CD8-positive, alpha-beta T cell (primary cell): ENCODE measurements at places on chromosomes 6 and 20.

- DNase-seq, result no peak
Observed at GRCh38 chr6:132466952-132467351, 46.0 kb downstream of the STX7 start.

DNA sequence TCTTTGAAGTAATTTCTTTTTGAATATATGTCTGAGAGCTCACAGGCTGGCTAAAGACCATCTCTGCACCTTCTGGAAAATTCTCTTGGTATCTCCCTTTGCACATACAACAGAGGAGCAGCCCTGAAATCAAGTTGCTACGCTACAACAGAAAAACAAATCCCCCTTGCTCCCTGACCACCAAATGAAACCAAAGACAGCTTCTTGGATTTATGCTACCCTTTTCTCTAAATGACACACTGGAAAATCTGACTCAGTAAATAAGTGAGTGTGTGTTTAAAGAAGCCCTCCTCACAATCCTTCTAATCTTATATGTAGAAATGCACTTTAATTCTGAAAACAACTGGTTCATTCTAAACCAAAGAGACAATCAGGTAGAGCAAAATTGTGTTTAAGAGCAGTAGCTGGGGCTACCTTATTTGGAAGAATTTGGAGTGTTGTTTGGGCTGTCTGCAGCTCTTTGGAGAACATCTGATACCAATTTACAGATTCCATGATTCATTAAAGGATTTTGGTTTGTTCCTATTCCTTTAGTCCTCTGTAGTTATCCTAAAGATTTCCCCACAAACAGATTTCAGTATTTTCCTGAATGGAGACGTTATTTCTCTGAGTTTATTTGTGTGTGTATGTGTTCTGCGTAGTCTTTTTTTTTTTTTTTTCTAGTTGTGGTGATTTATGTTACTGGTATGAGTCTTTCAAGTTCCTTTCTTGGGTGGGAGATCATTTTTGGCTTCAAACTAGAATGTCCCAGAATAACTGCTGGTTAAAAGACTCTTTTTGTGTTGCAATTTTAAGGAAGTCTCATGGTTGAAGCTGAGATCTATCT is 36.4 kb upstream of the UTRN start:
- DNase-seq, result no peak

GRCh38 chr6:105882121-105882803 is 203.9 kb upstream of the PRDM1 start:
- DNase-seq, result no peak

DNA sequence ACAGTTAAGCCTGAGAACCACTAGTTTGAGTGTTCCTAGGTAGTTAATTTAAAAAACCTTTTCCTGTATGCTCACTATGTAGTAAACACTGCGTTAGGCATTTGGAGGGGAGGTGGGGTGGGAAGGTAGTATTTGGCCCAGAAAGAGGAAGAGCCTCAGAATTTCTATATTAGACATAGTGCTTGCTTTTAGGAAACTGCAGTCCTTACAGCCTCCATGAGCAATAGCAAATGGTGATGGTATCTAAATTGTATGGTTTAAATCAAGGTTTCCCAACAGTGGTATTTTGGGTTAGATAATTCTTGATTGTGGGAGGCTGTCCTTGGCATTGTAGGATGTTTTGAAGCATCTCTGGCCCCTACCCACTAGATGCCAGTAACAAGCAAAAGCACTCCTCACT is 61.5 kb upstream of the RIPOR2 start:
- DNase-seq, result no peak

DNA sequence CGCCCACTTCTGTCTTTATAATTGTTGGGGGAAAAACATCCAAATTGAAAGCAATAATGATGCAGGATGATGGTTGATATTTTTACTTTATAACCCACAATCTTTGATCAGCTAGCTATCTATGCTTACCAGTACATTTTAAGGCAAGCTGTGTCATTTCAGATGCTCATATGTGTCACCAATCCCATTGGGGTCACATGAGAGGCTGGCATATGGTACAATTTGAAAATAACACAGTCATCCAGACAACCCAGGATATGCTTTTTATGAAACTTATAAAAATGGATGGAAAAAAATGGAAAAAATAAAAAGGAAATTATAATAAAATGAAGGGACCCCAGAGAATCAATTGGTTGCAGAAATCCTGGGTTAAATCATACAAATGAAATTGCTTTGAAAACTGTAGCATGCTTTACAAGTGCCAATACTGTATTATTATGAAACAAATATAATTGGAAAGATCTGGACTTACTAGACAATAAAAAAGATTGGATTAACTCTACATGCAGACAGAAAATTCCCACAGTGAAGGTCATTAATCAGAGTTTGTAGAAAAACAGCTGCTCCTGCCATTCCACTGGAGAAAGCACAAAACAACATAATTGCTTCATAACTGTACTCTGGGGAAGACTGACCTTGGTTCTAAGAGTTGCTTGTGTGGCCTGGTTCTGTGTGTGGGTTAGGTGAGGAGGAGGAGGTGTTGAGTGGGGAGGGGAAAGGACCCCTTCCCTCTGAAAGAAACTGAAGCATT is 13.3 kb upstream of the PRIM2 start:
- DNase-seq, result no peak

DNA sequence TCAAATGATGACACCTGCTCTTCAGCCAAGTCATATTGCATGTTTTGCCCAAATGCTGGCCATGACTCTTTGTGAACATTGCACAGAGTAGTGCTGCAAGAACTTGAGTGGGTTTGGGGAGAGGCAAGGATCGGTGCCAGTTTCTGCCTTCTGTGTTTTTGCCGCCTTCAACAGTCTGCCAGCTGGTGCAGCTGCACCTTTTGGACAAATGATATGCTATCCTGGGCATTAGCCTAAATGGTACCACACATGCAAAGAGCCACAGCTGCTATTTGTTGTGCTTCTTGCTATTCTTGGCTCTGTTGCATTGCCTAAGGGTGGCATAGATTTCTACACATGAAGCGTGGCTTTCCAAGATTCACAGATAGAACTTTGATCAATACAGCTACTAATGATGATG is 189.0 kb upstream of the CCN2 start:
- no peak for DNase-seq

- DNase-seq, result no peak
Observed at GRCh38 chr20:60056407-60057122, 98.3 kb downstream of the CDH26 start.

DNA sequence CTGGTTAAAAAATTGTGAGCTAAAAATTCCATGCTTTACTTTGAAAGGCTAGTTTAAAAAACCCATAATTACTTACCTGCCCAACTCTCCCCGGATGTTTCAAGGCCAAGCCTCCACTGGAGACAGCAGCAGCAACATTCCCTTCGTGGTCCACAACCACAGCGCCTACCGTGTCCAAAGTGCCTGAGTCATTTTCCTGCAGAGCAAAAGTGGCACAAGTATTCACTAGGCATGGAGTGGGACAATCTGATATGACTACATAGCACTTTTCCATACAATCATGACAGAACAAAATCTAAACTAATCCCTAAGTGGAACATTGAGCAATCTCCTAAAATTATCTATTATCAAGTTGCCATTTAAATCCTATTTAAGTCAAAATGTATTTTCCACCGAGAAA is 104.8 kb downstream of the TASP1 start:
- no peak for DNase-seq

DNA sequence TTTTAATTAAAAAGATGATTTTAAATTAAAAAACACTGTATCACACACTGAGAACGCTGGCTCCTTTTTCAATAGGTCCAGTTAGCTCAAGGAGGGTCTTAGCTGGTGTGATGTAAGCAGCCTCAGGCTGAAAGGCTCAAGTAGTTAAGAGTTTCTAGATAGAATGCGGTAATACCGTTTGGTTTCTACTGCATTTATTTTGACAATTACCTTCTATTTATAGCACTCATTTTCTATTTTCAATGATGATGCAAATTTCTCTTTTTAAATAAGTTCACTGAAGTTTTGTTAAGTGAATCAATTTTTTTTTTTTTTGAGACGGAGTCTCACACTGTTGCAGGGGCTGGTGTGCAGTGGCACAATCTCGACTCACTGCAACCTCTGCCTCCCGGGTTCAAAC is 87.1 kb downstream of the PREX1 start:
- no peak for DNase-seq

DNA sequence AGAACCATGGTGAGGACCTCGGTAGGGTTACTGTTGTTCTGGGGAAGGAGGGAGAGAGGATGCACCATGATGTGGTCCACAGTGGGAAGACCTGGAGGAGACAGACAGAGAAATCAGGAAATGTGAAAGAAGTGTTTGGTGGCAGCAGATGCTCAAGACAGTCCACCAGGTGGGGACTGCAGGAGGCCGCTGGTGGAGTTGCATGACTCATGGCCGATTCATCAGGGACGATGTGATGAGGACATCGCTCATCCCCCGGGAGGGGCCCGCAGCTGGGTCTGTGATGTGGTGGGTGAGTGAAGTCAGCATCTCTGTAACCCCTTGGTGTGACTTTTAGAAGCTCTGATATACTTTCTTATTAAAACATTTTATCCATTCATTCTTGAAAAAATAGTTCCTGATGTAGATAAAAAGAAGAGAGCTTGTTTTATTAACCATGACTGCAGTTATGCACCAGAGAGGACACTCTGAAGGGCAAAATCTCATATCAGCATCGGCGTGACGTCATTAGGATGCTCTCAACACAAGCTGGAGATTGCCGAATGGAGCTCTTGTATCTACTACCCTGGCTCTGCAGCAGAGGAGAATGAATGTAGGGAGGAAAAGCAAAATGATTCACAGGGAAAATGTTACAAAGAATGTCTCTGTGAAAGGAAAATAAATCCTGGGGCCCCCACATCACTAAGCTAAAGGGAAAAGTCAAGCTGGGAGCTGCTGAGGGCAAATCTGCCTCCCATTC is 71.2 kb downstream of the RAMACL start:
- DNase-seq, result peak; percentile 48

GRCh38 chr6:12269110-12269509 is 21.1 kb upstream of the EDN1 start:
- no peak for DNase-seq

GRCh38 chr20:34143951-34144350 is 31.9 kb upstream of the EIF2S2 start:
- no peak for DNase-seq

DNA sequence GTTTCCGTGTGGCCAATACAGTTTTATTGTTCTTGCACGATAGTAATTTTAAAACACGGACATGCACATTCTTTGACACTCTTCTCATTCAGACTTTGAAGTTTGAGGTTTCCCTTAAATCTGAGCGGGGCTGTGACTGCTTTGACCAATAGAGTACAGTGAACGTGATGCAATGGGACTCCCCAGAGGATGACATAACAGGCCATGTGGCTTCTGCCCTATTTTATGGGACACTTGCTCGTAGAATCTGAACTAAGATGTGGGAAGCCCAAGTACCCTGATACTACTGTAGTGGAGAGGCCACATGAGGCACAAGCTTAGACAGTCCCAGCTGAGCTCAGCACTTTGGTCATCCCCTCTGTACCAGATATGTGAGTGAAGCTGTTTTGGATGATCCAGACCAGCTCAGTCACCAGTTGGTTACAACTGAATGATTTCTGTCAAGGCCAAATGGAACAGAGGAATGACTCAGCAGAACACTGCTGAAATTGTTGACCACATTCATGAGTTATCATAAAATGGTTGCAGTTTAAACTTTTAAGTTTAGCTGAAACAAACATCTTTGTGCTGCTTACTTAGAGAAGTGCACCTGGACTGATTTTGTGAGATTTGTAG is 279.4 kb downstream of the RFPL4B start:
- DNase-seq, result no peak

GRCh38 chr6:102223942-102224341 is 830.4 kb downstream of the GRIK2 start:
- no peak for DNase-seq

DNA sequence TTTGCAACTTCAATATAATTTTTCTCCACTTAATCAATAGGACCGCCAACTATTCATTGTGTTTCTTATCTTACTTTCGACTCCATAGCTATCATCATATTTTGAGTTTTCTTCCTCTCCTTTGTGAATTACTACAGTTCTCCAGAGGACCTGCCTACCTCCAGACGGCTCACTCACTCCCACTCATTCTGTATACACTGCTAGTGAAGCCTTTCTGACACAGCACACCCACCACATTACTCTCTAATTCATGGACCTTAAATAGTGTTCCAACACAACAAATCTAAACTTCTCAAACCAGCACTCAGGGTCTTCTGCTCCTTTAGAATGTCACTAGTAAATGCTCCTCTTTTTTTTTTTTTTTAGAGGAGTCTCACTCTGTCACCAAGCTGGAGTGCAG is 23.8 kb downstream of the FKBP5 start:
- no peak for DNase-seq

DNA sequence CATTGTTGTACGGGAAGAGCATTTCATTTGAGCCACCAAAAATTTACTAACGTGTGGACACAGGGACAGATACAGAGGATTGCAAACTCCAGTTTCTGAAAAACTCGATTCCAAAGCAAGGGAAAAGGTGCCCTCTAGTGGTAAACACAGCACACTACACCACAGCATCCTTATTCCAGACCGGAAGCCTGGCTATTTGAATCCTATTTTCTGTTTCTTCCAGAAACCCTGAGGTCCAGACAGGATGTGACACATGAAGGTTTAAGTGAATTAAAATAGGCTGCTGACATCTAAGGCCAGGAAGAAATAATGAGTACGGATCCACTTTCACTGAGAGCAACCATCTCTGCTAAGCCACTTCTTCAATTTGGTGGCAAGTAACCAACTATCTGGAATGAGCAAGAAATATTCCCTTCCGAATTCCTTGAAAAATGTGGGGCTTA is 31.8 kb upstream of the GMPR start:
- DNase-seq, result peak; percentile 29

GRCh38 chr20:1952737-1953530 is 40.9 kb downstream of the PDYN start:
- no peak for DNase-seq

- DNase-seq, result no peak
Observed at GRCh38 chr6:37396571-37397180, 36.3 kb upstream of the CMTR1 start.

DNA sequence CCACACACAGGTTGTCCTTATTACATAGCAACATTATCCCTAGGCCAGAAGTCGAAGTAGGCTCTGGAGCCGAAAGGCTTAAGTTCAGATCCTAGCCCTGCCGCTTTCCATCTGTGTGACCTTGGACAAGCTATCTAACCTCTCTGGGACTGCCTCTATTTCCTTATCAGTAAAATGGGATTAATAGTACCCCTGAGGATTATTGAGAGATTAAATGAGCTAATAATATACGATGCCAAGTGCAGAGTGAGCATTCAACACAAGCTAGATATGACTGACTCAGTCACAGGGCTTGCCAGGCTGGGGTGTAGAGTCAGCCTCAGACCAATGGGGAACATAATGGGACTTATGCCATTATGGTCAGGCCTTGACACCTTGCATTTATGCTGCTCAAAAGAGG is 8.9 kb upstream of the SPATA2 start:
- no peak for DNase-seq

GRCh38 chr20:19411811-19412210 is 199.4 kb downstream of the SLC24A3 start:
- no peak for DNase-seq

GRCh38 chr20:59977086-59977485 is 18.9 kb downstream of the CDH26 start:
- no peak for DNase-seq

- DNase-seq, result no peak
Observed at GRCh38 chr20:32777177-32777956, 15.2 kb downstream of the DNMT3B start.

- DNase-seq, result no peak
Observed at GRCh38 chr20:62710886-62711702, 2.5 kb downstream of the NTSR1 start.
